ENCODE measurements at places on chromosomes 3 and 15. TPM values are rescaled to one million over a fixed set of nuclear protein-coding genes. Genes with fewer than 3 reads are reported as not detected.

GRCh38 chr15:95329362-95329761 is 1001.1 kb upstream of the NR2F2 start:
- DNase-seq = no peak

GRCh38 chr15:44812029-44812517 is 75.7 kb downstream of the TRIM69 start:
- DNase-seq = no peak

- no peak for DNase-seq
These were observed 132.3 kb upstream of the NEO1 start for GRCh38 chr15:72919936-72920465.

DNA sequence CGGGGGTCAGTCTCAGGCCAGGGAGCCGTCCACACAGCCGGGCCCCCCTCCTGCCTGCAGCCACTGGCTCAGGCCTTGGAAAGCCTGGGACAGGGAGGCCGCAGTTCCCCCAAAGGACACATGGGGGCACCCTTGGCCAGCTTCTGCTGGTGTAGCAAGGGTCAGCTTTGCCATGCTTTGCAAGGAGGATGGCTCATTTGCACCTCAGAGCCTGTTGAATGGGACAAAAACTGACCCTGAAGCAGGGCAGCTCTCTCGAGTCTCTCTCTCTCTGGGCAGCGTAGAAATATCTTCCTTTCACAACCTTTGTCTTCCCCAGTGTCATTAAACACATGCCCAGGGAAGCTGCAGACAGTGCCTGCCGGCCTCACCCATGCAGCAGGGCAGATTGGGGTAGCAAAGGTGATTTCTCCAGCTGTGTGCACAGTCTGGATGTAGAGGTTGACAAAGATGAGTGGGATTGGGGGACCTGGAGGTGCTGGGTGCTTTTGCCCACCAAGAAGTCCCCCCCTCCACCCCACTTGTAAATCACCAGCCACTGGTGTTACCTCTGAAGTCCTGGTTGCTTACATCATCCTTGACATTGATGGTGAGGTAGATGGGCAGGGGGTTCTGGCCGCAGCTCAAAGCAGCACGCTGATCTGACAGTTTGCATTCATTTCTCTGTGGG is 17.4 kb upstream of the EHD4 start:
- DNase-seq = peak; percentile 79

GRCh38 chr15:66452971-66453580 is 44.5 kb downstream of the SNAPC5 start:
- peak; percentile 18 for DNase-seq

DNA sequence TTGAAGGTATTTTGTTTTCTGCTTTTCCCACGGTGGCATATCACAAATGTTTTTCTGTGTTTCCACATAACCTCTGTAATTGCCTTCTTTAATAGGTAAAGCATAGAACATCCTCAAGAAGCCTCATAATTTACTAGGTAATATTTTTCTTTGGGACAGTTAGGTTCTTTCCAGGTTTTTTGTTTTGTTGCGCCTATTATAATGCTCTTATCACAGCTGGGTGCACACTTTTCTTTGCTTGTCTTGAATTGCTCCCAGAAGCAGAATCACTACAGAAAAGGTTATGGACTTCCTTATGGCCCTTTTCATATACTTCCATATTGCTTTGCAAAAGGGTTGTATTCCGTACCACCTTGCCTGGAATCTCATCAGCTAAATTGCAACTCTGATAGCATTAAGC is 213.5 kb downstream of the RYR3 start:
- DNase-seq = no peak

ANKRD34C gene
- total RNA-seq = not detected

CCR1 gene
- 1.0 TPM for total RNA-seq

MUC20 gene
- total RNA-seq = not detected
